ENCODE measurements at places on chromosomes 5 and 9.

DNA sequence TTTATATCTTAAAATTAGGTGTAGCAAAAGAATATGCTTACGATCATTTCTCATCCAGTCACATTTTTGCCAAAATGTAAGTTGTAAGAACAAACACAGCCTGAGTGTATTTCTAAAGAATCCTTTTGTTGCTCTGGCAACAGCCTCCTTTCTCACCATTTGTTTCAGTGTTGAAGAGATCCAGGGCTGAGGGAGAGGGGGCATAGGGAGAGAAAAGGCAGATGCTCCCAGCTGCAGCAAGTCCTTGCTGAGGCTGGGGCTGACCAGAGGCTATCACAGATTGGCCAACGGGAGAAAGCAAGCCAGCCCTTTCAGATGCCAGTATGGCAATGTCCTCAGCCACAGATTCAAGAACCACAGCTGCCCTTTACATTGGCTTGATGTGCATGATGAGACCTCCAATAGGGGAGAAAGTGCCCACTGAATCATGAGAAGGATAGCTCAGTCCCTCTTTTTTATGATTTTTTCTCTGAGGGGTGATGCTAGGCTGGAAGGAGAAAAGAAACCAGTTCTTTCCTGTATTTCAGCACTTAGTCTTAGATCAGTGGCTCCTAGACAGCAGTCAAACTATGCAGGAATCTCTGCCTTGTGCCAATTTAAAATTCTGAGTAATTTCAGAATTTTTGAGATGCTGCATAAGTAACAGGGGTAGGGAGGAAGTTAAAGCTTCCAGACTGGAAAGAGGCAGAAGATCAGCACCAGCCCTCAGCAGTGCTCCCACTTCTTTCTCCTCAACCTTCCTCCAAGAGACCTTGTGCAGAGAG lies 142.1 kb downstream of the LHFPL2 start:
- DNase-seq, result no peak

- DNase-seq, result no peak
Observed at GRCh38 chr5:66874004-66874403, 277.8 kb downstream of the MAST4 start.

DNA sequence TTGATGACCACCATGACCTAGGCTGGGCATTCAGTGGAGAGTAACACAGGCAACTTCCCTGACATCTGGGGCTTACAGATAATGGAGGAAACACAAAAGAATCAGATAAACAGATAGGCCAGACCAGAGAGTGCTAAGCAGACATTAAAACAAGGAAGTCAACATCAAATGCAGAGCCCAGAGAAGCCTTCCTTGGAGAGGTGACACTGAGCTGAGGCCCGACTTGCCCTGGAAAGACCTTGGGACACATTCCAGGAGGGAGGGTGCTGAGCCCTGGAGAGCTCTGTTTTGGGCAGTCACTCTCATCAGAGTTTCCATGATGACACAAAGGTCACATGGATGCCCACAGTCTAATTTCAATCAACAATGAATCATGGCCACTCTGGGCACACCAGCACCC lies 31.9 kb upstream of the C5orf58 start:
- DNase-seq, result no peak

DNA sequence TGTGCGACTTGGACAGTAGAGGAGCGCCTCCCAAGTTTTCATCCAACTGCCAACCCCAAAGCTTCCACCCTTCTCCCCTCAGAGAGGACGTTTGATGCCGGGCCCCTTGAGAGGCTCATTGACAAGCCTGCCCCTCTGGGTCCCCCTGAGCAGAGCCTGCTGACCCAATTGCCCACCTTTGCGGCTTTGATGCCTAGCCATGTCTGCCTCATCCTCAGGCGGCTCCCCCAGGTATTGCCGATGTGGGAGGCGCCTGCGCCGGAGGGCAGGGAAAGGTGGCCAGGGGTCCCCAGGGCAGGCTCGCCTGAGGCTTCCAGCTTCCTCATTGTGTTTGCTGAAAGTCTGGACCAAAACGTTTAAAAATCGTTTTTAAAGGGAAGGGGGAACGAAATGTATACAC lies 1.4 kb downstream of the ODF2 start:
- no peak for DNase-seq

DNA sequence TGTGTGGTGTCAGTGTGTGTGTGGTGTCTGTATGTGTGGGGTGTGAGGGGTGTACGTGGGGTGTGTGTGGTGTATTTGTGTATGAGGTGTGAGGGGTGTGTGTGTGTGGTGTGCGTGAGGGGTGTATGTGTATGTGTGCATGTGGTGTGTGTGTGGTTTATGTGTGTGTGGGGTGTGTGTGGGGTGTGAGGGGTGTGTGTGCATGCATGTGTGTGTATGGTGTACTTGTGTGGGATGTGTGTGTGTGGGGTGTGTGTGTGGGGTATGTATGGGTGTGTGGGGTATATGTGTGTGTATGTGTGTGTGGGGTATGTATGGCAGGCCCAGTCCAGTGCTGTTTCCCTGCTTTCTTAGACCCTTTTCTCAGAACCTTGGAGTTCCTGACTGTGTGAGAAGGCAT lies 83.3 kb downstream of the PTTG1 start:
- no peak for DNase-seq

GRCh38 chr5:54741711-54742110 lies 224.2 kb downstream of the SNX18 start:
- no peak for DNase-seq

DNA sequence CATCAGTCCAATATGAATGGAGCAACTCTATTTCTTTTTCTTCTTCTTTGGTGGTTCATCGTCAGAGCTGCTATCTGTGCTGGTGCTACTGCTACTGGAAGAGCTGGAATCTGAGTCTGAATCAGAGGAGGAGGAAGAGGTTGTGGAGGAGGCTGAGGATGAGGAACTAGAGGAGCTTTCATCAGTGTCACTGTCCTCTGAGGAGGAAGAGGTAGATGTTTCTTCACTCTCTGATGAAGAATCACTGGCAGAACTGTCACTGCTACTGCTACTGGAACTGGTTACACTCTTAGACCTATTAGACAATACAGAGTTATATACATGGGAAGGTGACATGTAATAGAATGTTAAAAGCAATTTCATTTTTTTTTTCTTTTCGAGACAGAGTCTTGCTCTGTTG lies 27.8 kb downstream of the ZCCHC10 start:
- DNase-seq, result no peak

DNA sequence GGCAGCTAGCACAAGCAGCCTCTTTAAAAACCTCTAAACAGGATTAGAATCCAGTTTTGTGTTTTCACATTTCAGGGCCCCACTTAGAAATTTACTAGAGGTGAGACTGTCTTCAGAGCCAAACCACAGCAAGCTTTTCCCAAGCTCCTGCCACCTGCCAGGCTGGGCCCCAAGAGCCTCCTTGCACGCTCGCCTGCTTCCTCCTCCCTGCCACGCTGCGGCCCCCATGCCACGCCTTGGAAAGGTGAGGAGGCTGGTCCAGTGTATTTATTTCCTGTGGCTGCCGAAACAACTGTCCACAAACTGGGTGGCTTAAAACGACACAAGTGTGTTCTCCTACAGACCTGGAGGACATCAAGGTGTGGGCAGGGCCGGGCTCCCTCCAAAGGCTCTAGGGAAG lies 43.4 kb downstream of the NKX2-5 start:
- no peak for DNase-seq

DNA sequence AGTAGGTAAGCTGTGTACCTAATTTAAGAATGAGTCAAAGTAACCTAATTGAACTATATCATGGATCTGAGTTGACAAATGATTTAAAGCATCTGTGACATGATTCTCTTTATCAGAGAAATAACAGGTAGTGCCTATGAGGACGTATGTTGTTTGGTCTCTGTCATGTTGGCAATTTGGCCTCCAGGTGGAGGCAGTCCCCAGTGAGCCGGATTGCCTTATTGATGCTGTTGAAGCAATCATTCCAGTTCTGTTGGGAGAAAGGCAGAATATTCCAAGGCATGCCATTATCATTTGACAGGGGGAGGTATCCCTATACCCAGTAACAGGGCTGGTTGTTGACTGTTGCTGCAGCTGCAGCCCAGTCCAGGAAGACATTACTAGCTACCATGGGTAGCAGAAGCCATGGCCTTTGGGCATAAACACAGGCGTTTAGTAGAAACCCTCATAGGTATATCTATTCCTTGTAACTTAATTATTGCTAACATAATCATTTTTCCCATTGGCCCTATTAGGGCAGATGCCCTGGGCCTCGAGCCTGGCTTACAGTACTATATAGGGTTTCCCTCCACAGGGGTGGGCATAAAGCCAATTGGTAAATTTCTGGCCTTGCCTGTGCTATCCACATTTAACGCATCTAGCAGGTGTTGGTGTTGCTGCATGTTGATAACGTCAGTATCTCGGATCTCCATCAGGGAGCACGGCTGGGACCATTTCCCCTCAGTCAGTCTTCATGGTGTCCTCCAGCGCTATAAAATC lies 12.2 kb upstream of the SLC22A4 start:
- DNase-seq, result no peak

- no peak for DNase-seq
Observed at GRCh38 chr9:87554976-87555375, 57.3 kb downstream of the DAPK1 start.

- DNase-seq, result no peak
Observed at GRCh38 chr9:107478805-107479204, 10.8 kb downstream of the KLF4 start.

GRCh38 chr5:37838152-37838932 lies 1.5 kb downstream of the GDNF start:
- DNase-seq, result no peak

- no peak for DNase-seq
Observed at GRCh38 chr9:21854119-21854518, 51.7 kb downstream of the MTAP start.

- no peak for DNase-seq
Observed at GRCh38 chr5:124735169-124735858, 11.1 kb downstream of the ZNF608 start.

DNA sequence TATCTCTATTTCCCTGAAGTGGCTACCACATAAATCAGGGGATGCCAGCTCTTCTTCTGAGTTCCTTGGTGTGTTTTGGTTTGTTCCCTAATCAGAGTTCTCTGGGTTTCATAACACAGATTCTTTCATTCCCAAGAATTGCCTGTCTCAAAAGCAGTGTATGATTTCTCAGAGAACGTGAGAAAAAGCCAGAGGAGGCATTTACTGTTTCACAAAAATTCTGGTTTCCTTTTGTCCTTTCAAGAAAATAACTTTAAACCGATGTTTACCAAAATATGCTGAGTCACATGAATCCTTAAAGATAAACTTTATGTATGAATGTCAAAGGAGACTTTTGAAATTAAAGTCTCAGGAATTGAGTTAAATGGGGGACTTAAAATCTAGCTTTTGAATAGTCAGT lies 314.3 kb downstream of the EBF1 start:
- DNase-seq, result no peak

DNA sequence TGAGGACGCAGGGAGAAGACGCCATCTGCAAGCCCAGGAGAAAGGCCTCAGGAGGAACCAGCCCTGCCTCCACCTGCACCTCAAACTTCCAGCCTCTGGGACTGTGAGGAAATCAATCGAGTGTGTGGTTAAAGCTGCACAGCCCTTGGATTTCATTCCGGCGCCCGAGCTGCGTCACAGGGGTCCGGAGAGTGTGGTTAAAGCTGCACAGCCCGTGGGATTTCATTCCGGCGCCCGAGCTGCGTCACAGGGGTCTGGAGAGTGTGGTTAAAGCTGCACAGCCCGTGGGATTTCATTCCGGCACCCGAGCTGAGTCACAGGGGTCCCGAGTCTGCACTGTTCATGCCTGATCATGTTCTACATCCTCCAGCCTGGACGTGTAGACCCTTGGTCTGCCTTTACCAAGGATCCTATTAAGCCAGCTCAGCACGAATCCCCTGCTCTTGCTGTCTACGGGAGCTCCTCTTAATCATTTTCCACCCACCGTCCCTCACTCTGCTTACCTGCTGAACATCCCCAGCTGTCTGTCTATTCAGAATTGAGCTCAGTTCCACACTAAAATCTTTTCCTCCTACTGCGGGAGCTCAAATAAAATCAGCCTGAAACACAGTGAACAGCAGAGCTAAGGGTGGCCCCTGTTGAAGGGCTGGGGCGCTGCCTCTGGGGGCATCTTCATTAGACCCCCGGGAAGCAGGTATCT lies 73.0 kb upstream of the OLFM1 start:
- DNase-seq, result no peak

DNA sequence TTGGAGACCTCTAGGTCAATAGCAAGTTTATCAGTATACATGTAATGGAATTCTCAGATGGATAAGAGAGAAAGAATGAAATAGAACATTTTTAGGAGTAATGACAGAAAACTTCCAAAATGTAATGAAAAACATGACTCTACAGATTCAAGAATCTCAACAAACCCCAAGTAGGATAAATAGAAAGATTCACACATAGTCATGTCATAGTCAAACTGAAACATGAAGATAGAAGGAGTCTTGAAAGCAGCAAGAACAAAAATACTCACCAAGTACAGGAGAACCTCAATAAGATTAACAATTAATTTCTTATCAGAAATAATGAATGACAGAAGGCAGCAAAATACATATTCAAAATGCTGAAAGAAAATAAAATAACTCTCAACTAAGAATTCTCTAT lies 164.5 kb downstream of the SPATA31D1 start:
- DNase-seq, result no peak

- DNase-seq, result no peak
Observed at GRCh38 chr5:131821221-131821620, 24.4 kb upstream of the FNIP1 start.

- peak; percentile 55 for DNase-seq
Observed at GRCh38 chr5:151298063-151298855, 5.3 kb downstream of the SLC36A3 start.

DNA sequence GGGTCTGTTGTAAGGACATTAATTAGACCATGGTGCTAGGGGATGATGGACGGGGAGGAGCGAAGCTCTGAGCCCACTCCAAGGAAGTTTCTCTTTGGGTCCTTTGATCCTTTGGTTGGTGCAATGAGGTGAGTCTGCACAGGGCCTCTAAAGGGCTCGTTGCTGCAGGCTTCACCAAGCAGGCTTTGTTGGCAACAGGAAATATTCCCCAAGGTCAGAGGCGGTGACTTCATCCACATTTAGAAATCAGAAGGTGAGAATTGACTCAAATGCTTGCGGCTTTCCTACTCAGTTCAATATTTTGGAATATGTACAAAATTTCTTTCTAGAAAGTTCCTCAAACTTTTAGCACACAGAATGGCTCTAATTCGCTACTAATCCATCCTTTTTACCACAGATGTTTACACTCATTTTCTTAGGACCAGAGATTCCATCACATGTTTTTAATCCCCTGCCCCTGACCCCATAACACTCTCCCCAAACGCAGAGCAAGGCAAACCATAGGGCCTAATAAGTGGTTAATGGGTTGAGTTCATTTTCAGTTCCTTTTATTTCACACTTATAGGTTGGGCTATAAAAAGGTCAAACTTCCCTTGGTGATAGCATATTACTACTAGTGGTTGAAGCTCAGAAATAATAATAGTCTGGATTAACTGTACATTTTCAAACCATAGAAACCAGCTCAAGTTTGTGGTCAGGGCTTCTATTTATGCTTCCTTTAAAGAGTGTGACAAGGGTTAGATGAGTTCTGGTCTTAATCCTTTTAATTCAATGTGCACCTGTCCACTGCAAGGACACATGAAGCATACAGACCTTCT lies 37.3 kb upstream of the TMEM252 start:
- no peak for DNase-seq

DNA sequence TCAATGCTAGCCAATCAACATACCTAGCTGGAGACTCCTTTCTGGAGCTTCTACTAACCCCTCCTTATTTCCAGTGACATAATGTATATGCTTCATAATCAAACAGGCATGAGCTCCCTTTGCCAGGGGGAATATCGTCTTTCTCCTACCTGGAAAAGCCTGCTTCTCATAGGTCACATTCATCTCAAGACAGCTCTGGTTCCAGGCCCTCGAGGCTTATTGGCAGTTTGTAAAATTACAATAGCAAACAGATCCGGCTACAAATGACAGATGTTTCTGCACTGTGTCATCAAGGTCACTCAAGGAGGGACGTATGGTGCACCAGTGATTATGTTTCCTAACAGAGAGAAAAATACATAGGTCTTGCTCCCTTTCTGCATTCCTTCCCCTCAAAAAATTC lies 140.0 kb downstream of the SAXO1 start:
- no peak for DNase-seq
